ENCODE measurements at places on chromosomes 5 and 9.

- no peak for DNase-seq
Observed at GRCh38 chr9:35103660-35104191, 795 bp upstream of the STOML2 start.

DNA sequence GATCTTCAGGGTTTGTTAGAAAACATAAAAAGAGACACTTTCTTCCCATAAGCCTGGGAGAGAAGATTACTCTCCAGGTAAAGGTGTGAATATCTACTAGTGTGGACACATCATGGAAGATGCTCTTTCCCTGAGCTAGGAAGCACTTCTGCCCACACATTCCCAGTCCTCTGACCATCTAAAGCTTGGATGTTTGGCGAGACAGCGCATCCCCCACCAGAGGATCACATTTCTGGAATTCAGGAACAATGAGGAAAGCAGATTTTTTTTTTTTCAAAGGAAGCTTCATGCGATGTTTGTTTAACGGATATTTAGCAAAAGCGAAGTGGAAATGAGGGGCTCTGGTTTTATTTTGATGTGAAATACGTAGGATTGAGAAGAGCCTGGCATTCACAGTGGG lies 6.2 kb downstream of the SVEP1 start:
- DNase-seq: no peak

GRCh38 chr9:130042406-130042884 lies 544 bp downstream of the FNBP1 start:
- no peak for DNase-seq

DNA sequence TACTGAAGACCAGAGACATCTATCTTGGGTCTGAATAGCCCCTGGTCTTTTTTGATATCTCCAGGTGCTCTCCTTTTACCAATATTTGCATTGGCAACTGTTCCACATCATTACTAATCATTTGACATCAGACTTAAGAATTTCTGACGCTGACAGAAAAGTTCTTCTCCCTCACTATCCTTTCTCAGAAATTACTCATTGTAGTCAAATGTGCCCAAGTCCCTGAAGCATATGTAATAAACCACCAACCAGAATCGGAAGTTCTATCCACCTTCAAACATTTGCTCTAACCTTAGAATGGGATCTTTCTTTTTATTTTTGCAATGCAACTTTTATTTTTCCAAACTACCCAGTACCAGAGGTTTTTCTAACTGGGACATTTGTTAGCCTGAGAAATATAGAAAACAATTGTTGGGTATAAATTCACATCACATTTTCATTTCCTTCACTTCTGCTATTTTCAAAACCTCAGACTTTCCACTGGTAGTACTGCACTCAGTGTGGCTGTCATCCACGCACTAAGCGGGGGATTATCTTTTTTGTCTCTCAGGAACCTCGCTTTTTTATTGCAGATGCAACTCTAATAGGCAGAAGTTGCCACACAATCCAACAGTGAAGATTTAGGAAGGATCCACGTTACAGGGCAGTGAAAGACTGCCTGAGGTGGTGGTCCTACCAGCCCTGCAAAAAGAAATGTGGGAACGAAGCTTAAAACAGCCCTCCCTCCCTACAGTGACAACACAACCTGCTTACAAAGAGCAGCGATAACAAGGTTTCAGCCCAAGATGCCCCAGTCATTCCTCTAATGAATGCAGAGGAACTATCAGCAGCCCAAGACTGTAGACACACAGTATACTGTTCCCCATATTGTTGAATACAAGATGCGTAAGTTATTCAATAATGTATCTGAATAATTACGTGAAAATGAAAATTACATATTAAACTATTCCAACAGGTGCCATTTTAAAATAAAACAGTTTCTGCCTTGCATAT lies 201.2 kb downstream of the EBF1 start:
- no peak for DNase-seq

GRCh38 chr5:17316970-17317459 lies 99.6 kb downstream of the BASP1 start:
- no peak for DNase-seq

- no peak for DNase-seq
Observed at GRCh38 chr5:150394131-150394530, 18.6 kb downstream of the CD74 start.
